ENCODE measurements at places on chromosomes 16 and 17.

DNA sequence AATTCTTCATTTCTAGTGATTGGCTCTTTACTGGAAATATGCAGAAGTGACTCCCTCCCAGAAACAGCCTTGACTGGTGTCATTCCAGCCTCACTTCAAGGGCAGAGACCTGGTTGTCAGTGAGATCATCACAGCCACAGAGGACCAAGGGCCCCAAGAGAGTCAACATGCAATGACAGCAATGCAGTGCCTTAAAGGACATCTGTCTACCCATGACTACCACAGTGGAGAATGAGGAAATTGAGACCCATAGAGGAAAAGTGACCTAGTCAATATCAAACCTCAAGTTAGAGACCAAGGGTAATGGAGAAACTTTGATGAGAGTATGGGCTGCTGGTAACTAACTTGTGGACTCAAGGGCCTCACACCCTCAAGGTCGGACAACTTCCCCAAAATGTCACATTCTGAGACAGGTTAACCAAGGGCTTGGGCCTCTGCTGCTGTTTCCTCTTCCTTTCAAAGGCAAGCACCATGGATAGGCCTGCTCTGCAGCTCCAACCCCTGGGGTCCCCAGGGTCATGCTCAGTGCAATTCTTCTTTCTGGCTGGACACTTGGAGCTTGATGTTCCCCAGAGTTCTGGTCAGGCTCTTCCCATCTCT is 11.3 kb downstream of the NOG start:
- DNase-seq = no peak

DNA sequence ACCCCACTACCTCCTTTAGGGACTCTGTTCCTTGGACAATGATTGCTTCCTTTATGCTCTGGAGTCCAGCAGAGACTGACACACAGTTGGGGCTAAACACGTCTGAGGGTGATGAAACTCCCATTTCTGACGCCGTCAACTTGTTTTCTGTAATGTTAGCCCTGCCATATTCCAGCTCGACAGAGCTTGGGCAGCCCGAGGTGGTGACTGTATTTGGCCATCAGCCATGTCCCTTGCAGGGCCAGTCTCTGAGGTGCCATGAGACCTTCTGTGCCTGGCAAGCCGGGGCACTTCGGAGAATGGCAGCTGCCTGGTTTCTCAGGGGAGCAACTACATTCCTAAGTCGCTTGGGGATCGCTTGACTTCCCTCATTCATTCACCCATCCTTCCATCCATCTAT is 278.9 kb upstream of the TNRC6C start:
- DNase-seq = no peak

DNA sequence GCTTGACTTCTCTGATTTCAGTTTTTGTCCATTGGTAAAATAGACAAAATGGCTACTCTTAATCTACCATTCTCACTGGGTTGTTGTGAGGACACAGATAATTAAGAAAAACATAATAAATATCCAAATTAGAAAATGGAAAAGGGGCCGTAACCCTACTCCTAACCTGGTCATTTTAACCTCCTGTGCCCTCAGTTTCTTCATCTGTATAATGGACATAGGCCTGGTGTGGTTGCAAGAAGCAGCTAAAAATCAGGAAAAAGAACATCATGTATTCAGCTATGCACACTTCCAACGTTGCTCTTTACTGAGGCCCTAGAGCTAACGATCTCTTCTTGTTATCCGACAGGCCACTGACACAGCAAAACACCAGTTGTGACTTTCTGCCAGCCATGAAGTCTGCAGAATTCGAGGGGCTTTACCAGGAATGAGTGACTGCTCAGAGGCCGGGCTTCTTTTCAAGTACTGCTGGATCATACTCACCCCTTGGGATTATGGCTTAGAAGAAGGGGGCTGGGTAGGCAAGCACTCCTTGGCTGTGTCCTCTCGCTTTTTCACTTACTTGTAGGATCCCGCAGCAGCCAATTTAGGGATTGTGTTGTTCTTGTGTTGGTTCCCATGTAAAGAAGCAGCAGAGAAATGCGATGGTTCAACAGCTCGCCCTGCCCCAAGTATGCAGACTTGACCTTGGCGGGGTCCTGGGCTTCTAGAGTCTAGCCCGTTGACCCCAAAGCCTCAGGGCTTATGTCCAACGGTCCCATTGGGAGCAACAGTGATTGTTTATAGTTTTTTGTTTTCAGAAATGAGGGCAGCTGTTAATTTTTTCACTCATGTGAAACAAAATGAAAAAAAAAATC is 20.9 kb downstream of the LDAF1 start:
- no peak for DNase-seq

GRCh38 chr16:2818272-2818876 is 1.3 kb downstream of the PRSS21 start:
- no peak for DNase-seq

DNA sequence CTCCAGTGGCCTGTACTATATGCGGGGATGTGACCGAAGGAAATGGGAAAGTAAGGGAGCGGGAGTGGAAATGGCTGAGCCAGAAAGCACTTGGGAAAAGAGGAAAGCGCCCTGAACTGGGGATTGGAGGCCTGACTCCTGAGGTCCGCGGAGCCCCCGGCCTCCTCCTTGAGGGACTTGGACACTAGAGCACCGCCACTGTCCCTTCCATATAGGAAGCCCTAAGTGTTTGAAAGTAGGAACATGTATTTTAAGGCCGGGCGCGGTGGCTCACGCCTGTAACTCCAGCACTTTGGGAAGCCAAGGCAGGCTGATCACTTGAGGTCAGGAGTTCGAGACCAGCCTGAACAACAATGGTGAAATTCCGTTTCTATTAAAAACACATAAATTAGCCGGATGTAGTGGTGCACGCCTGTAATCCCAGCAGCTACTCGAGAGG is 530 bp upstream of the ZDHHC7 start:
- DNase-seq = no peak

GRCh38 chr17:27418366-27418615 is 38.0 kb upstream of the KSR1 start:
- no peak for DNase-seq

- no peak for DNase-seq
These were observed 2.8 kb downstream of the PRKCB start for GRCh38 chr16:23838485-23839142.

DNA sequence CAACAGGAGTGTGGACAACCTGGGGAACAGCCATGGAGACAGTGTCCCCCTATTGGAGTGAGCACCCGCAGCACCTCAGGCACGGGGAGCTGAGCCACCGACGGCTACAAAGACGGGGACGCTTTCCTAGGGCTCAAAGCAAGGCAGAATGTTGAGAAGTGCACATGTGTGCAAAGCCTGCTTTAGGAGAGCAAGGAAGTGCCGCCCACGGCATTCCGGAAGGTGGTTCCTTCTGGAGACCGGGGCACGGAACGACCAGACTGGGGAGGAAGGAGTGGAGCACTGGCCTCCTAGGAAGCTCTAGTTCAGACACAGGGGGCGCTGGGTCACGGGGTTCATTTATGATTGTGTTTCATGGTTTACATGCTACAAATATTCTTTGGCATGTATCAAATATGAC is 52.2 kb downstream of the TBC1D16 start:
- DNase-seq = no peak

- DNase-seq = no peak
These were observed 21.2 kb downstream of the CORO7 start for GRCh38 chr16:4395055-4395726.

GRCh38 chr17:50841949-50842354 is 6.6 kb downstream of the WFIKKN2 start:
- DNase-seq = peak; percentile 48

DNA sequence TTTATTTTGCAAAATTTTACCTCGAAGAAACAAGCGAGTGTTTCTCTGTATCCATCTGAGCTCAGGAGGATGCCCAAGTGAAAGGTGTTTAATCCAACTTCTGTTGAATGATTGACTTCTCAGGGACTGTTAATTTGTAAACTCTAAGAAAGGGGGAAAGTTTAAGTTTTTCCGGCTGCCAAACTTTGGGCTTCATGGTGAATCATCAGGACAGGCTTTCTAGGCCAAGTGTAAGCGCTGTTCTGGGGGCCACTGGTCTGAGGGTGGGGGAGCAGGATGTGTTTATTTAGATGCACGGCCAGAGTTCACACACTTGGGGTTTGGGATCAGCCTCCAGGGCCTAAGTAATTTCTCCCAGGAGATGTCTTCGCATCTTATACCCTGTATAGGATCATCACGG is 110.4 kb downstream of the PITPNC1 start:
- no peak for DNase-seq

DNA sequence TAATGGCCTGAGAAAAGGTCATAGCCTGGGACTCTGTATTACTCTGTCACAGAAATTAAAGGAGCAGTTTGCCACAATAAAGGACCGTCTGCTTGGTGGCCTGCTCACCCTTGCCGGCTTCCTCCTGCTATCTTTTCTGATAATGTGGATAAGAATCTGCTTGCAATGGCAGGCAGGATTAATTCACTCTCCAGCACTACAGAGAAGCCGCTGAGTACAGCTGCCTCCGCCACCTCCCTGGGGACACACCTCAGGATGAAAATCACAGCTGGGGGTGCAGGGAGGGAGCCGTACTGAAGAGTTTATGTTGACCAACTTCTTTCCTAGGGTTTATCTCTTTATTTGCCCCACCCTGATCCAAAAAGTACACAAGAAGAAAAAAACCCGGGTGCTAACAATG is 245.9 kb upstream of the RPL38 start:
- no peak for DNase-seq

- DNase-seq = peak; percentile 78
These were observed 9.9 kb upstream of the NAGS start for GRCh38 chr17:43994272-43995149.

DNA sequence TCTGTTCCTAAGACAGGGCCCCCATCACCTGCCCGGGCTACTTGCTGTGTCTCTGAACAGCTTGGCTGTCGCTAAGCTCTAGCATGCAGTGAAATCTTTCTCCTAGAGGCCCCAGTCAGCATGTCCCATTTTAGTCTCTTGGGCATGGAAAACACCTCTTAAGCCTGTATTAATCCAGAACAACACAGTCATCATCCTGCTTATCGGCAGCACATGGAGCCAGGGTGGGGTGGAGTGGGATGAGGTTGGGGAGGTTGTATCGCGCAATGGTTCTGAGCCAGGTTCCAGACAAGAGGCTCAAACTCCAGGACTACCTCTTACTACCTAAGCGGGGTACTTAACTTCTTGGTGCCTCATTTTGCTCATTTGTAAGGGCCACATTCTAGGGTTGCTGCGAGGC is 7.8 kb downstream of the ST6GALNAC2 start:
- DNase-seq = no peak

- peak; percentile 45 for DNase-seq
These were observed 611.3 kb upstream of the SALL1 start for GRCh38 chr16:51762081-51762996.

All from NCI-H524 (cell line).